Hypothalamus (tissue), 51 donors: ENCODE measurements at places on chromosomes 6 and 20.

DNA sequence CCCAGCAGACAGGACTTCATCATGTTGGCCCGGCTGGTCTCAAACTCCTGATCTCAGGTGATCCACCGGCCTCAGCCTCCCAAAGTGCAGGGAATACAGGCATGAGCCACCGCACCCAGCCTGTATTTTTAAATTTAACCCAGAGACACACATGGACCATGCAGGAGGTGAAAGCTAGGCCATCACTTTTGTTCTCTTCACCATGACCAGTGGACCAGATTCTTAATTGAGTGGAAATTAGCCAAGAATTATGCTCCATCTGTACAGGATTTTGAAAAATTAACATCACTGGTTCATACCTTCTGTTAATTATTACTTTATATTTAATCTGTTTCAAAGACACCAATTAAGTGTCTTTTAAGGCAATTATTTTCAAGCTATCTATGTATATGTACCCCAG lies 493.6 kb upstream of the NOX3 start:
- DNase-seq: no peak

GRCh38 chr20:44781791-44782190 lies 28.6 kb downstream of the RIMS4 start:
- DNase-seq: no peak

- no peak for DNase-seq
Measured at GRCh38 chr6:40880906-40881305, 158.1 kb downstream of the UNC5CL start.

DNA sequence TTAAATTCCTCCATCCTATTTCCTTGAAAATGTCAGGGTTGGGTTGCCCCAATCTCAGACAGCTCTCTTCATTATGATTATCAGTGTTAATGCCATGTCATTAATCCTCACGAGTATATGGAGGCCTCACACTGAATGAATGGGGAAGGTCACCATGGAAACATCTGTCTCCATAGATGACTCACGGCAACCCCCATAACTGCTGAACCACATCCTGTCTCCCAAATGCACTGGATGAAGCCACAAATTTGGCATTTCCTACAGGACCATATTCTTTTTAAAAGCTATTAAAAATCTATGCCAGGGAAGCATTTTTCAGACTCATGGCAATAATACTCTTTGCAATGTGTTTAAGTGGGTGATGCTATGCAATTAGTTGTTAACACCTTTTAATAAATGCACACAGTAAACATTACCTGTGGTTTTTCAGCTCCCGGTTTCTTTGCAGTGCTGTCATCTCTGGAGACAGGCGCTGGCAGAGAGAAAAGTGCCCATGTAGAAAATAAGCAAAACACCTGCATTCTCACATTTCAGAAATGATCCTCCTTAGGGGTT lies 80.1 kb upstream of the PTPRK start:
- no peak for DNase-seq

- no peak for DNase-seq
Measured at GRCh38 chr6:46808806-46809205, 15.6 kb downstream of the MEP1A start.
